ENCODE measurements at places on chromosomes 7 and 10.
A peak's percentile ranks its signal among the peaks of the same experiment; 100 is the strongest.

- DNase-seq: peak; percentile 81
Observed at GRCh38 chr7:137591421-137591837, 247.9 kb upstream of the PTN start.

- peak; percentile 44 for DNase-seq
Observed at GRCh38 chr10:11705722-11706121, 36.5 kb upstream of the ECHDC3 start.

GRCh38 chr10:53045315-53045714 is 272.7 kb upstream of the MBL2 start:
- no peak for DNase-seq

DNA sequence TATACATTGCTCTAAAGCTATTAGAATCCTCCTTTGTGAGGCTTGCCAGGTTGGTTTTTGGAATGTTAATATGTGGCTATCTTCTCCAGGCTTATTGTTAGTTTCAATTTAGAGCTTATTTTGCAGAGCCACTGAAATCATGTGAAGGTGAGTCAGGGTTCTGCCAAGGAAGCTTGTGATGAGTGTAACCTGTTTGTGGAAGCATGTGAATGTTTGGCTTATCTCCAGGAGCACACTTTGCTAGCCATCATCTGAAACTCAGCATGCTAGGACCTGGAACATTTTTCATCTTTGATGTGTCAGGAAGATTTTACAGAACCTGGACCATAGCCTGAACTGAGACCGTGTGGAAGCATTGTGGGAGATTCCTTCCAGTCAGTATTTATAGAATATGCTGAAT is 197.3 kb downstream of the PPP1R9A start:
- peak; percentile 57 for DNase-seq

GRCh38 chr10:43903451-43903850 is 254.8 kb upstream of the ZNF32 start:
- DNase-seq: no peak

- DNase-seq: no peak
Observed at GRCh38 chr10:28948046-28948445, 270.7 kb downstream of the BAMBI start.

GRCh38 chr7:151853896-151854719 is 22.8 kb downstream of the PRKAG2 start:
- DNase-seq: no peak
